ENCODE measurements at places on chromosomes 3 and 15. TPM values are rescaled to one million over a fixed set of nuclear protein-coding genes. Genes with fewer than 3 reads are reported as not detected.

Gene CAV3
- 30.4 TPM for total RNA-seq

DNA sequence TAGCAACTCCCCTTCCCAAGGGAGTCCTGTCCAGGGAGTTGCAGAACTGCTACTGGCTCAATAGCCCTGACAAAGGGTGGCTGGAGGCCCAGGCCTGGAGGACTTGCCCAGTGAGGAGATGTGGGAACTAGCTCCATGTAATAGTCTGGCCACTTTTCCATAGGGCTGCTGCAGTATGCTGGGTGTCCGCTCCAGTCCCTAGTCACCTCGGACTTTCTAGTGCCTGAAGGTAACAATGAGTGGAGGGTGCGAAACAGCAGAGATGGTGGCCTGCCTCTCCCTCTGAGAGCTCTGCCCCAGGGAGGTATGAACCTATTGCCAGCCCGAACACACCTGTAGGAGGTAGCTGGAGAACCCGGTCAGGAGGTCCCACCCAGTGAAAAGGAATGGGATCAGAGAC lies 42.0 kb upstream of the GCSAM start:
- no peak for DNase-seq

DNA sequence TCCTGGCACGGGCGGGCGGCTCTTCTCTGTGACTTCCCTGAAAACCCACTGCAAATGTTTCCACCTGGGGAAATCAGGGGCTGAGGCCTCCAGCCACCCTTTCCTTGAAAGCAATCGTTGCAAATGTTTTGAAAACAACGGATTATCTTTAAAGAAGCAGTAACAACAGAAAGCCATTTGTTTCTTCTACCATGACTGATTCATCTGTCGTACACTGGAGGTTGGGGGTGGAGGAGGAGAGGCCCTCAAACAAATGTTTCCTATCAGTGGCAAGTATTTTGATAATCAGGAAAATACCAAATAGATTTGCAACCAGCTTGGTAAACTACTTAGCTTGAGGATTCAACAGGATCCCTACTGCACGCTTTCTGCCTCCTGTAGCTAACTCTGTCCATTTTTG lies 114.9 kb downstream of the PDZRN3 start:
- no peak for DNase-seq

- no peak for DNase-seq
Observed at GRCh38 chr15:100529556-100529955, 806 bp upstream of the CERS3 start.

- no peak for DNase-seq
Observed at GRCh38 chr3:48367201-48367600, 4.8 kb upstream of the FBXW12 start.

All from LHCN-M2 (cell line).